Islet precursor cell (in vitro differentiated cells): ENCODE measurements at places on chromosomes 6 and 20.
A peak's percentile ranks its signal among the peaks of the same experiment; 100 is the strongest.

DNA sequence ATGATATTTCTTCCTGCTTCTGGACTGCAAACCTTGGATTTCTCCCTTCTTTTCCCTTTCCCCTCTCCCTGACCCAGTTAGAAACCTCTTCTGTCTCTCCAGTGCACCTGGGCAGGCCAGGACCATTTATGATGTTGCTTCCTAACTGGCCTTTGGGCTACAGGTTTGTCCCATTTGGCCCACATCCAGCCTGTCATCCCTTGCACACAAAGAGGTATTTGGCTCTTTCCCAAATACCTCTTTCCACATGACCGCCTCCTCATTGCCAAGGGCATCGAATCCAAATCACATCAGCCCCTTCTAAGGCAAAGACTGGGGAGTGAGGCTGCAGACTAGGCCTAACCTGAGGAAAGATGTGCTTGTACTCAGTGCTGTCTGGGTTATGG is 13.6 kb downstream of the FGD2 start:
- DNase-seq: no peak

DNA sequence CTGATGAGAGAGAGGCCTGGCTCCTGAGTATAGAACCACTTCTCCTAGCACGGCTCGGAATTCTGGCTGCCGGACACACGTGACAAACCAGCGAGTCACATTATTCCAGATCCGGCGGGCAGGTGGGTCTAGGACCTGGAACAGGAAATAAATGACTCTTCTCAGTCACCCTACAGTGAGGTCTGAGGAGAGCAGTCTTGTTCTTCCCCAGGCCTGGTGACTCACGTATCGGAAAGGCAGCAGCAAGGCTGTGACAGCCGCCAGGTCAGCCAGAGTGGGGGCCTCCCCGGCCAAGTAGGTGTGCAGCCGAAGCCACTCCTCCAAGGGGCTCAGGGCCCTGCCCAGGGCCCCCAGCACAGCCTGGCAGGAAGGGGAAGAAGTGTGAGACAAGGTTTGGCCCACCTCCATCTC is 2.8 kb downstream of the VARS1 start:
- peak; percentile 83 for DNase-seq

- DNase-seq: peak; percentile 70
Measured at GRCh38 chr6:28757429-28758045, 166.2 kb downstream of the TRIM27 start.

GRCh38 chr6:31729979-31730630 is 1.0 kb upstream of the DDAH2 start:
- DNase-seq: peak; percentile 97

GRCh38 chr6:129751384-129751783 is 41.4 kb upstream of the ARHGAP18 start:
- no peak for DNase-seq

GRCh38 chr20:24633026-24633425 is 163.6 kb downstream of the SYNDIG1 start:
- no peak for DNase-seq

DNA sequence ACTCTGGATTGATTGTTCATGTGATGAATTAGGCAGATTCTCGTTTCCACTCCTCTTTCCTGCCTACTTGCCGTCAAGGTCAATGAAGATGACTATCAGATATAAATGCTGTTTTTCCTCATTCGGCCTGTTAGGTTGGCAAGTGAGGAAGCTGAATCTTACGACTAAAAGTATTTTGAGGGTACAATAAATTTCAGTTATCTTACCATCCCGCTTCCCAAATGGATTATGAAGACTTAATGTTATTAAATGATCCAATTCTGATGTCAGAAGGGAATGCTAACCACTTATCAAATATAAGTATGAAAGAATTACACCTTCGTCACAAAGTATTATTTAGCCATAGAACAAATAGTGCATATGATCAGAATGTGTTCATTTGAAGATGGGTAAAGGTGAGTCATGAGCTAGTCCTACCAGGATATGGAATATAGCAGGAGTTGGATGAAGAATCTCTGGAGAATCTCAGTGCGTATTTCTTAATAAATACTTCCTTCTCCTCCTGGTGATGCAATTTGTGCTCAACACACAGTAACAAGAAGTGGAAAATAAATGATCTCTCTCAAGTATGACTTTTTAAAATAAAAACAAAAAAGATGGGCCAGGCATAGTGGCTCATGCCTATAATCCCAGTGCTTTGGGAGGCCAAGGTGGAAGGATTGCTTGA is 4.6 kb downstream of the GPLD1 start:
- DNase-seq: no peak

DNA sequence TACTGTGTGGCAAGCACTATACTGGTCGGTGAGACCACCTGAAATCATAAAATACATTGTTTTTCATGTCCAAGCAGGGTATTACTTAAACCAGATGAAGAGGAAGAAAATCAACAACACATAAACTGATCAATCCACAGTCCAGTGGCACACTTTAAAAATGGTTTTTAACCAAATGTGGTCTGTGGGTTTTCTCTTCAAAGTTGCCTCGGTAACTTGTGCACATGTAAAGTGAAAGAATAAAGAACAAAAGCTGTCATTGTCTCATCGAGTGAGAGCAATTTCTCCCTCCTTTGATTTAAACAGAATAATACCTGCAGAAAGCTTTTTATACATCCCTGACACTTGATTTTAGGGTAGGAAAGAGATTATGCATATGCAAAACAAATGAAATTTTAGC is 3.7 kb downstream of the FLRT3 start:
- DNase-seq: no peak

GRCh38 chr6:139882977-139883728 is 508.7 kb upstream of the CITED2 start:
- DNase-seq: no peak
